Activated CD4-positive, alpha-beta memory T cell treated with anti-CD3 and anti-CD28 coated beads, Interleukin-2, amount 10 ng/mL, durations not matched to agents 7 days and 5 days (primary cell): ENCODE measurements at places on chromosomes 6 and 20. TPM values are rescaled to one million over a fixed set of nuclear protein-coding genes. Genes with fewer than 3 reads are reported as not detected.

SLC16A10 gene
- 1.2 TPM for total RNA-seq

DNA sequence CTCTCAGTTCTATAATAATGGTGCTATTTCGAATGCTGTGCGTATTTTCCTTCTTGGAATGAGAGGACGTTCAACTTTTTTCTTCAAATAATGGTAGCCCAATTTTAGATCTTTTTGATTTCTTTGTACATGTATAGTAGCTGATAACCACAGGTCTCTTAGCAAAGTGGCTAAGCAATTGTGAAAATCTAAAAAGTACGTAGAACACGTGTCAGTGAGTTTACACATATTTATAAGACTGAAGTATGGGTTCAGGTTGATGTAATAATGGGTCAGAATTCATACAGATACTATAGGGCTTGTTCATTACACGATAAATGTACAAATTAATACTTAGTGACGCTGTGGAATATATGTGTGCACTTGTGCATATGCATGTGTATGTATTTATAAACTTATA, 1.3 kb downstream of the SMIM13 start:
- no peak for DNase-seq

DNA sequence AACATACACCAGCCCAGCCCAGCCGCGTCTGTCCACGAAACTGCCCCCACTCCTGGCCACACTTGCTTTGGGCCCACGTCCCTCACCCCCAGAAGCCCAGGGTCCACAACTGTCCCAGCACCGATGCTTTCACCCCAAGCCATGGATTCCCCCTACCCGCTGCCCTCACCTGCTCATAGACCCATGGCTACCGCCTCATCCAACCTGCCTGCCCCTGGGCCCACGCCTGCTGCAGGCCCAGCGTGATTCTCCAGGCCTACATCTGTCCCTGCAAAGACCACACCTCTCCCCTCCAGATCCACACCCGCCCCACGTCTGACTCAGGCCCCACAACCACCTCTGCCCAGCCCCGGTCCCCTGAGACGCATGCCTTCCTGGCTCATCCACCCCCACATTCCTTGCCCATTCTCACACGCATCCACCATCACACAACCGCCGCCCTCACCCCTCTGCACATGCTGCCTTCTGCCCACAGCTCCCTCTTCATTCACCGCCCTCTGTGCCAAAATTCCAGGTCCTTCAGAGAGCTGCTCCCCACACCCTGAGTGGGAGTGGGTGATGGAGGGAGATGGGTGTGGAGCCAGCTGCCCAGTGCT, 86.7 kb downstream of the GRM4 start:
- DNase-seq: no peak

- DNase-seq: no peak
Measured at GRCh38 chr6:161153725-161154124, 120.1 kb downstream of the AGPAT4 start.

DNA sequence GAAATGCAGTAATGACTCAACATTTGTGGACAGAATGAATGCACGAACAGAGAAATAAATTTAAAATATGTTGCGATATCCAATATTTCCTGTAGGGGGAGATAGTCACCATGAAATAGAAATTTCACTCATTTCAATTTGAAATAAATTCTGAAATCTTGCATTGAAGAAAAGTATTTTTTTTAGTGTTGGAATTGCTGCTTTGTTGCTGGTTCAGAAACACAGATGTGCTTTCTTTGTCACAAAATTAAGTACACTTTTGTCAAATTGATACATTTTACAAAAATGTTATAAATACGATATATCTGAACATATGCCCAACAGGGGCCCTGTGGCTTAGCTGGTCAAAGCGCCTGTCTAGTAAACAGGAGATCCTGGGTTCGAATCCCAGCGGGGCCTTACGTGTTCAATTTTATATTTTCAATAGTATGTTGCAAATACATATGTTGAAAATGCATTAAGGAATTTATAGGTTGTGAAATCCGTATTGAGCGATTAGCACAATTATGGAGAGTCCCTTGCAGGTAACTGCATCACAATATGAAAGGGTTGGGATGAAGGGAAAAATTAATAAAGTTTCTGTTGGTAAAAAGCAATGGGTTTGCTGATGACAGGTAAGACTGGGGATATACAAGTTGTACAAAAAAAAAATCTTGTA, 85.4 kb upstream of the PRSS16 start:
- no peak for DNase-seq
